ENCODE measurements at places on chromosomes 7 and 10.
A peak's percentile ranks its signal among the peaks of the same experiment; 100 is the strongest.

DNA sequence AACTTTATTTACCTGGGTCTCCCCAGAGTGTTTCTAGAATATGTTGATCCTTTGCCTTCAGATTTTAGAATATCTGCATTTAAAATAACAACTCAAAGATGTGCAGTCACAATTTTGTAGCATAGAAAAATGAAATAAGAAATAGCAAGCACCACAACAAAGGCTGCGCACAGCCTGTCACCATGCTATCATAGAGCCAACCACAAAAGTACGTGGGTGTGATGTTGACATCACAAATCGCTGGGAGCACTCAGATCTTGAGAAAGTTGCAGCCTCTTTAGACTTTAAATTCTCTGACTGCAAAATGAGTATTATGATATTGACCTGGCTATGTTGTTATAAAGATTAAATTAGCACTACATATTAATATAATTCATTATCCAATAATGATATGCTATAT, 177.9 kb downstream of the TNS3 start:
- H3K27me3 ChIP-seq: no peaks in the 10 kb centered on the region
- peaks cover 19% of the 10 kb centered on the region for H3K4me1 ChIP-seq
- no peak overlapping the region for H3K4me3 ChIP-seq
- DNase-seq: no peak
- H3K36me3 ChIP-seq: peaks cover 19% of the 10 kb centered on the region

DNA sequence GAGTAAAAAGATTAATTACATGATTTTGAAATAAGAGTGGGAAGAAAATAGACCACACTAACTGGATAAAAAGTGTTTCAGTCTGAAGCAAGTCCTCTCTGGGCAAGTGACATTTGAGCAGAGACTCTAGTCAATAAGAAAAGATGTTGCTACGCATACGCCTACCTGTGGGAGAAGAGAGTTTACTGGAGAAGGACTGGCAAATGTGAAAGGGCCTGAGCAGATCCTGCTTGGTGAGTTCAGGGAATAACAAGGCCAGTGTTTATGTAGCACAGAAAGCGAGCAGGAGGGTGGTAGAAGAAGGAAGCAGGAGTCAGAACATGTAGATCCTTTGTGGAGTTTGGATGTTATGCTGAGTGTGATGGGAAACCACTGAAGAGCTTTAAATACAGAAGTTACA, 43.4 kb downstream of the RAB18 start:
- no peaks in the 10 kb centered on the region for H3K27me3 ChIP-seq
- no peak for DNase-seq
- peaks cover 16% of the 10 kb centered on the region for H3K36me3 ChIP-seq
- H3K27ac ChIP-seq: no peak overlapping the region
- H3K4me3 ChIP-seq: no peak overlapping the region

DNA sequence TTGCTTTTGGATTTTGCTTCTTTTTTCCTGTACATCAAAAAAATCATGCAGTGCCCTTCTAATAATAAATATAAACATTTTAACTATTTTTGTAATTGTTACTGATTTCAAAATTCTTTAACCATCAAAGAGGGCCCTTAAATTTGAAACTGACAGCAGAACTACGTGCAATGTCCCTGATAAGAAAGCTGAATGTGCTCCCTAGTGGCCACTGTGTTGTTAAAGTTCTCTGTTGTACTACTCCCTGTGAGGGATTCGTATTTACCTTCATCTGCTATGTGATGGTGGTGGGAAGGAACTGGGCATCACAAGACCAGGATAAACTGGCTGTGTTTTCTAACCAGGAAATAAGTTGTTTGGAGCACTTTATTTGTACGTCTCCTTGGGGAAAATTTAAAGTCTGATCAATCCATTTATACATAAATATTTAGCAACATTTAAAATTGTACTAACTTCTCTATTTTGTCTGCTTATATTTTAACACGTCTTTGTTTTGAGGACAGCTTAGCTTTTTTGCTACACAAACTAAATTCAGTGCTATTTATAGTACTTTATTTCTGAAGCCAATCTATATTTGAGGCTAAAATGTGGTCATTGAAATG, 322.4 kb downstream of the HGF start:
- no peak for DNase-seq
- no peak overlapping the region for H3K4me3 ChIP-seq
- no peaks in the 10 kb centered on the region for H3K4me1 ChIP-seq

- H3K36me3 ChIP-seq: no peaks in the 10 kb centered on the region
- H3K27ac ChIP-seq: peak overlapping the region; percentile 32
- H3K27me3 ChIP-seq: no peaks in the 10 kb centered on the region
- peaks cover 18% of the 10 kb centered on the region for H3K4me1 ChIP-seq
Observed at GRCh38 chr7:131039836-131040235, 287.8 kb upstream of the MKLN1 start.

- no peak for DNase-seq
- no peaks in the 10 kb centered on the region for H3K27me3 ChIP-seq
- H3K27ac ChIP-seq: peak overlapping the region; percentile 92
- H3K4me3 ChIP-seq: peak overlapping the region; percentile 91
Observed at GRCh38 chr7:143379611-143380259, 1.4 kb upstream of the ZYX start.

- H3K27ac ChIP-seq: no peak overlapping the region
- DNase-seq: no peak
- no peak overlapping the region for H3K4me3 ChIP-seq
- no peaks in the 10 kb centered on the region for H3K4me1 ChIP-seq
- H3K27me3 ChIP-seq: no peaks in the 10 kb centered on the region
Observed at GRCh38 chr7:117592011-117592635, 112.3 kb downstream of the CFTR start.

DNA sequence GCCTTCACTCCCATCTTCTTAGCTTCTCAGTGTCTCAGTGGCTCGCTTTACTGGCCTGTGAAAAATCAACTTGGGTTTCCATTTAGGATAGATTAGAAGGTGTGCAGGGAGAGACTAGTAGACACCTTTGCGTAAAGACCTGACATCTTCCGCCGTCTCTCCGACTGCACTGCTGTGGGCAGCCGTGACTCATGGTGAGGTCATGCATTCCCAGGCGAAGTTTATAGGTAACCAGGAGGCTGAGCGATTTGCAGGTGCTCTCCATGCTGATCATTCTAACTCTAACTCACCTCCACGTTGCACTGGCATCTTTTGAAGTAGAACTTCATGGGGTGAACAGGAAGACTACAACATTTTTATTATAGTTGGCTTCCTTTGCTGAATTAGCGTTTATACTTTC, 68.0 kb upstream of the ZNF438 start:
- peak overlapping the region; percentile 51 for H3K27ac ChIP-seq
- no peaks in the 10 kb centered on the region for H3K36me3 ChIP-seq
- no peak overlapping the region for H3K4me3 ChIP-seq
